Upper lobe of right lung (tissue), 1 donor: ENCODE measurements at places on chromosomes 5 and 9. TPM values are rescaled to one million over a fixed set of nuclear protein-coding genes. Genes with fewer than 3 reads are reported as not detected.

SCGB3A1 gene
- total RNA-seq: 86.9 TPM

SPOCK1 gene
- 4.0 TPM for total RNA-seq

RAI14 gene
- total RNA-seq: 79.6 TPM

CYLC2 gene
- not detected for total RNA-seq

ZFP2 gene
- 2.1 TPM for total RNA-seq

FAM114A2 gene
- total RNA-seq: 37.4 TPM

- no peaks in the 10 kb centered on the region for H3K36me3 ChIP-seq
- H3K4me3 ChIP-seq: no peak overlapping the region
- no peaks in the 10 kb centered on the region for H3K4me1 ChIP-seq
- H3K27ac ChIP-seq: no peak overlapping the region
- H3K27me3 ChIP-seq: no peaks in the 10 kb centered on the region
- DNase-seq: no peak
Measured at GRCh38 chr5:81604193-81604592, 146.7 kb downstream of the SSBP2 start.

GRCh38 chr5:95857185-95857945 is 34.8 kb upstream of the GLRX start:
- no peak overlapping the region for H3K4me3 ChIP-seq
- no peaks in the 10 kb centered on the region for H3K36me3 ChIP-seq
- DNase-seq: peak; percentile 82
- H3K27me3 ChIP-seq: no peaks in the 10 kb centered on the region
- H3K27ac ChIP-seq: peak overlapping the region; percentile 87

- no peak overlapping the region for H3K4me3 ChIP-seq
- H3K27ac ChIP-seq: no peak overlapping the region
- H3K36me3 ChIP-seq: no peaks in the 10 kb centered on the region
- no peaks in the 10 kb centered on the region for H3K27me3 ChIP-seq
Measured at GRCh38 chr5:83956386-83956785, 235.7 kb upstream of the HAPLN1 start.

GRCh38 chr5:144335561-144335960 is 164.9 kb downstream of the KCTD16 start:
- no peak overlapping the region for H3K27ac ChIP-seq
- H3K27me3 ChIP-seq: no peaks in the 10 kb centered on the region
- no peak overlapping the region for H3K4me3 ChIP-seq

DNA sequence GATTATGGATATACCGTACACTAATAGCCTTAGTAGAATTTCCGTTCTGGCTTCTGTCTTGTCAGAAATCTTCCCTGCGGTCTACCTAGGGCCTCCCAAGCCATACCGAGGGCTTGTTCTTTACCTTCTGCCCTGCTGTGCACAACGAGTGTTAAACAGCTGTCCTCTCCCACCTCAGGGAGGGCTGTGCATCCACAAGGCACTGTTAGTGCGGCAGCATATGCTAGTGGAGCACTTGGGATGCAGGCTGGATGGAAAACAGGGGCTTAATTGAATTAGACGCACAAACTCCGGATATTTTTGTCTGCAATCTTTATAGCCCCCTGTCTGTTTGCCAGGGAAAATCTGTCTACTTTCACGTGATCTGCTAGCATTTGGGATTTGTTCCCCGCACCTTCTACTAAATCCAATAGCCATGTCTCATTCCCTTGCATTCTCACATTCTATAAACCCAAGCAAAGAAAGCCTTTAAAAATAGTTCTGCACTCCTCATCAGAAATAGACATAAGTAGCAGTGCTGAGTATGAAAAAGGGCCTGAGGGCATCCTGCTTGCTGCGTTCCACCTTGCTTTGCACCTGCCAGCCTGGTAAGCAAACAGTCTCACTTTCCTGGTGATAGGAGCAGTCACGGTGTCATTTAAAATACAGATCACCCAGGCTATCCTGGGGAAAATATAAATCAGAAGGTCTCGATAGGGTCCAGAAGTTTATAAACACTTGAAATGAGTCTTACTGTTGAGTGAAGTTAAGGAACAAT is 382.6 kb downstream of the RASEF start:
- no peaks in the 10 kb centered on the region for H3K36me3 ChIP-seq
- no peaks in the 10 kb centered on the region for H3K27me3 ChIP-seq
- no peaks in the 10 kb centered on the region for H3K4me1 ChIP-seq

GRCh38 chr5:26833596-26833995 is 204.8 kb downstream of the CDH9 start:
- H3K36me3 ChIP-seq: no peaks in the 10 kb centered on the region
- no peak overlapping the region for H3K4me3 ChIP-seq
- DNase-seq: no peak
- no peak overlapping the region for H3K27ac ChIP-seq
